ENCODE measurements at places on chromosomes 5 and 9.

DNA sequence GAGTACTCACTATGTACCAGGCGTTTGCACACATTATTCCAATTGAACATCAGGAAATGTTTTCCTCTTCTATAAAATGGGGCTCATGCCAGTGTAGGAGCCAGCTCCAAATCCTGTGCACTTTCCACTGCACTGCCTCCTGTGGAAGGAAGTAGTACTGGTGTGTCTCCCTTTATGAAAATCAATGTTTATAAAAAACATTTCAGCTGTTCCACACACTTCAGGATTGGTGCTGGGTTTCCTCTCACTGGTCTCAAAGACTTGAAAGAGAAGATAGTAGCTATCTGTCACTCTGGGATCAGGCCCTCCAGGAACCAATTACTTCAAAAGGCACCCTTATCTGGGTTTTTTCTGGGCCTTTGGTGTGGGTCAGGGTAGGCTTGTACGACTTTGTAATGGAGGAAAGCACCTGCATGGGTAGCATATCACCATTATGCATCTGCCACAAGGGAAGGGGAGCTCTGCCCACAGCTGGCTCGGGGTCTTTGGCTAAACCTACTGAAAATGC lies 32.5 kb downstream of the RAB14 start:
- peak; percentile 18 for DNase-seq

- DNase-seq = peak; percentile 63
Measured at GRCh38 chr5:112923148-112923917, 1.3 kb upstream of the REEP5 start.

DNA sequence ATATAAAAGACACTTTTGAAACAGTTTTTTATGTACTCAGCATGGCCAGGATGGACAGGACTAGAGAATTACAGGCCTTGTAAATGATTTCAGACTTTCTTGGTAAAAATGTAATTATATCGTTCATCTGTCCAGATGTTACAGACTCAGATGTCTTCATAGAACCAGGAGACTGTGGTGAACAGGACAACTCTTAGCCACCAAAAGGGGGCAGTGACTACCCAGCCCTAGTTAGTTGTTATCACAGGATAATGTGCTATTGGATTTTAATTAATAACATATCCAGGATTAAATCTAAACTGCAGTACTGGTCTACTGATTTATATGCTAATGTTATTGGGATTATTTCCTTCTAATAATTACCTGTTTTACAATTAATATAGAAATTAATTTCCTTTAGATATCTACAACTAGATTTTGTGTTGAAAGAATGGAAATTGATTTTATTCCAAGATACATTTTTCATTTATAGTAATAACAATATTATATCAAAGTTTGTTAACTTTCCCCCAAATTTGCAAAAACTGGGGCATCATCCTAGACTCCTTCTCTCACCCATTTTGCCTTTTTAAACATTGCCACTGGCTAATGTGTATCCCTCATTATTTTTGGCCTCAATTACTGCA lies 99.4 kb downstream of the MTREX start:
- DNase-seq = peak; percentile 55

DNA sequence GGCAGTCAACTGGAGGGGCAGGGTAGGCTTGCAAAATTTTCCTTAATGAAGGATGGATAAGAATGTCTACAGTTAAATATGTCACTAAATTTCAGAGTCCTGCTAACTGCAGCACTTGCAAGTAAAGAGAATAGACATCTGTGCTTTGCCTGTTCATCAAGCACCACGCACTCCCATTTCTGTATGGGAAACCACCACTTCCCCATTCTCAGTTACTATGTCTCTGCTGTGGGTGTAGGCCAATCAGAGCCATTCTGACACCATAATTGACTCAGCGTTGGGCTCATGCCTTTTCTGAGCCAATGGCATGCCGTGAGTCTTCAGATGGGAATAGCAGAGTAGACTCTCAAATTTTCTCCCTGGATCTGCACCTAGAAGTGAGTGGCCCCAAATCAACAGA lies 247.5 kb downstream of the GABRB2 start:
- peak; percentile 10 for DNase-seq

- DNase-seq = no peak
Measured at GRCh38 chr5:51961154-51961562, 577.9 kb downstream of the ISL1 start.

- peak; percentile 53 for DNase-seq
Measured at GRCh38 chr9:123339666-123340510, 16.1 kb upstream of the CRB2 start.

DNA sequence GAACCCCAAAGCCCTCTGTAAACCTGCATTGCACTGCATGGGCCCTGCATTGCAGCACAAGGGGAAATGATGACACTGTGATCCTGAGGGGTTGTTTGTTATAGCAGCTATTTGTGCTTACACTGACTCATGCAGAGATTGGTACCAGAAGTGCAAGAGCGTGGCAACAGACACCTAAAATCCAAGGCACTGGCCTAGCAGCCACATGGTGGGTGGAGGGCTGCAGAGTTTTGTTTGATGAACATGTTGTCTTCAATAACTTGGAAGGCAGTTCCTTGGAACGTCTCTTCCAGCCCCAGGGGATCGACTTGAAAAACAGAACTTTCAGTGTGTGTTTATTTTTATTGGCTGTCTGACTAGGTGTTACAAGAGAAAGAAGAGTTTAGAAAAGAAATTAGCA lies 14.5 kb downstream of the FCN2 start:
- DNase-seq = no peak

DNA sequence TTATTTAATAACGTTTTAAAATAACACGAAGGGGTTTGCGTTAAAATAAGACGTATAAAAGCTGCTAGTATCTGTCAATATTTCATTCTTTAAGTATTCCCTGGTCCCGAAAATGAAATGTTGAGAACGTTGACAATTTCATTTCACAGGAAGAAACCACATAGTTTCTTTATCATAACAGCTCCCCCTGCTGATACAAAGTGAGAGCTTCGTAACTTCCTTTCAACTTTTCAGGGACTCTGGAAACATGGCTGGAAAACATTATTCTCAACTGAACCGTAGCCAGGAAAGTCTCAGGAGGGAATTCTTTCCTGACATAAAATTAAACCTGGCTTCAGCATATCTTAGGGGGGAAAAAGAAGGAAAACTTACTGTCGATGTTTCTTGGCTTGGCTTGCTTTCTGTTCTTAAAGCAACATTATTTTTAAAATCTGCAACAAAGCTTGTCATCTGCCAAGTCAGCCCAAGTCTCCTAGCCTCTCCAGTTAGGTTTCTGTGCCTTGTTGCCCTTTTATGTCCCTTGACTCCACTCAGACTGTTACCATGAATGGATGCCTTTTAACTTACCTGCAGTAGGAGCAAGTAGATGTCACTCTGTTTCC lies 122.9 kb upstream of the DAB2 start:
- peak; percentile 68 for DNase-seq

DNA sequence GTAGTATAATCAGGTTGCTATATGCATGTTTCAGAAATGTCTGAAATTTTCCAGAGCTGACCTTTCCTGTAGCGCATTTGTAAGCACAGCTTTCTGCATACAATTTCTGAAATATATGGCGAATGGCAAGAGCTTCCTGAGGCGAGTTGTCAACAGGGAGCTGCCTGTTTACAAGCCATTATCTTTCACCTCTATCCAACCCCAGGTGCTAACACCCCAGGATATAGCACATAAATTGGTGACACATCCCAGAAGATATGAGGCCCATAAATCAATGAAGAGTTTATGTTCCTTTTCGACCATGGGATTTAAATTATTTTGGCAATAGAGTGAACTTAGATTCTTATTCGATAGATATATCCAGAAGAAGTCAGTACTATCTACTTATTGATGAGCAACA lies 379.8 kb downstream of the KDM4C start:
- DNase-seq = no peak

GRCh38 chr9:22065431-22066200 lies 56.5 kb upstream of the CDKN2B start:
- DNase-seq = no peak

DNA sequence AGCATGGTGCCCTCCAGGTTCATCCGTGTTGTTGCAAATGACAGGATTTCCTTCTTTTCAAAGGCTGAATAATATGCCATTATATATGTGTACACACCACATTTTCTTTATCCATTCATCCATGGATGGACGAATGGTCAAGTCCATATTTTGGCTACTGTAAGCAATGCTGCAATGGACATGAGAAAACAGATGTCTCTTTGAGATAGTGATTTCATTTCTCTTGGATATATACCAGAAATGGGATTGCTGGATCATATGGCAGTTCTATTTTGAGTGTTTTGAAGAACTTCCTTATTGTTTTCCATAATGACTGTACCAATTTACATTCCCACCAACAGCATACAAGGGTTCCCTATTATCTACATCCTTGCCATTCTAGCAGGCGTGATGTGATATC lies 67.9 kb downstream of the TEK start:
- DNase-seq = no peak

GRCh38 chr5:11007269-11007870 lies 246.3 kb upstream of the DAP start:
- no peak for DNase-seq

GRCh38 chr9:138022121-138022741 lies 144.6 kb downstream of the CACNA1B start:
- no peak for DNase-seq

DNA sequence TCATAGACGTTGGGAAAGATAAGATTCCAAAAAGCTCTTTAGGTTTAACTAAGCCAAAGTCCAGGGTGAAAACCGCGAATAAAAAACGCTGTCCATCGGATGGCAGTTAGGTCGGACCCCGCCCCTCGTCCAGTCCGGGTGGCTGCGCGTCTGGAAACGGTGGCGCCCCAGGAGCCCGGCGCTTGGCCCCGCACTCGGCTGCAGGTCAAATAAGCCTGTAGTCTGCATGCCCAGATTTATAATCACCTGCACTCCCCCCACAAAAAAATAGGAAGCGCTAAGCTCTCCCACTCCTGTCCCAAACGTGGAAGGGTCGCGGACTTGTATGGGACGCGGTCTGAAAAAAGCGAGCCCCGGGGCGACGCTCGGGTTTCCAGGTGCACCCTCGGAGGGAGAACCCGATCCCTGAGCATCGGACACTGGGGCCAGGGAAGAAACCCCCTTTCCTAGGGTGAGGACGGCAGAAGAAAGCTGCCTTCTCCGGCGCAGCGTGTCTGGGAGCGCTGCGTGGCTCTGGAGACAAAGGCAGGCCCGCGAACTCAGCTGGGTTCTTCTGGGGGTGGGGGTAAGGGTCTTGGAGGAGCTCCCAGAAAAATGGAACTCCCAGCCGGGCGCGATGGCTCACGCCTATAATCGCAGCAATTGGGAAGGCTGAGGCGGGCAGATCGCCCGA lies 923 bp upstream of the ZBTB5 start:
- peak; percentile 47 for DNase-seq

DNA sequence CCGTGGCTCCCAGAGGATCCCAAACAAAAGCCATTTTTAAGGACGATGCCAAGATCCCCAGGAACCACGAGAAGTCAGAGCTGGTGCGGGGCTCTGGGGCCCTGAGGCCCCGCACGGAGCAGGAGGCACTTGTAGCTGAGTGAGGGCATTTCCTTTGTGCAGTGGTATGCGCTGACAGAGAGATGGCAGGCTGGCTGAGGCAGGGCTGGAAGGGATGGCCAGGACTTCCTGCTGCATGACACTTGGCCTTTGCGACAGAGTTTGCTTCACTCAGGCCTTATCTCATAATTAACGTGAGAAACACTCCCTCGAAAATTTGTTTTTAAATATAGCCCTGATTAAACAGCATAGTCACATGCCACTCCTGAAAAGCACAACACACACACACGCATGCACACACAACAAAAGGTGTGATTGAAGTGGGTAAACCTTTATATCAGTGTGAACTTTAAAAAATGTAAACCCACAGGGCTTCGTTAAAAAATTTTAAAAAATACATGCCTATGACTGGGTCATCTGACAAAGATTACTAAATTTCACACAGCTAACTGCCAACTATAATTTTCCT lies 536.6 kb downstream of the PDE4D start:
- DNase-seq = peak; percentile 17

DNA sequence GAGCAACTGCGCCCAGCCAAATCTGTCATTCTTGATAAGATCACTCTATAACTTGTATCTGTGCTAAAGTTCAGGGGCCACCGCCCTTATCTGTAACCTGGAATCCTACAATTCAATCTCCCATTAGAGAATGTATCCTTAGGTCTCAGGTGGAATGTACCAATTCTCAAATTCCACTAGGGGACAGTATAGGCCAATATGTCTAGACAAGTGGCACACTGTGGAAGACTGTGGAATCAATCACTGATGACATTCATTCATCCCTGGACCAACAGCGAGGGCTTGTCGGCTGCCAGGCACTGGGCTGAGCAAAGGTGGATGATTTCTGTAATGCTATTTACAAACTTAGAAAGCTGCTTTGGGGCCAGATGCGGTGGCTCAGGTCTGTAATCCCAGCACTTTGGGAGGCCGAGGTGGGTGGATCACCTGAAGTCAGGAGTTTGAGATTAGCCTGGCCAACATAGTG lies 28.7 kb upstream of the MEGF9 start:
- peak; percentile 65 for DNase-seq
